Keratinocyte (primary cell): ENCODE measurements at places on chromosomes 13 and 19.

DNA sequence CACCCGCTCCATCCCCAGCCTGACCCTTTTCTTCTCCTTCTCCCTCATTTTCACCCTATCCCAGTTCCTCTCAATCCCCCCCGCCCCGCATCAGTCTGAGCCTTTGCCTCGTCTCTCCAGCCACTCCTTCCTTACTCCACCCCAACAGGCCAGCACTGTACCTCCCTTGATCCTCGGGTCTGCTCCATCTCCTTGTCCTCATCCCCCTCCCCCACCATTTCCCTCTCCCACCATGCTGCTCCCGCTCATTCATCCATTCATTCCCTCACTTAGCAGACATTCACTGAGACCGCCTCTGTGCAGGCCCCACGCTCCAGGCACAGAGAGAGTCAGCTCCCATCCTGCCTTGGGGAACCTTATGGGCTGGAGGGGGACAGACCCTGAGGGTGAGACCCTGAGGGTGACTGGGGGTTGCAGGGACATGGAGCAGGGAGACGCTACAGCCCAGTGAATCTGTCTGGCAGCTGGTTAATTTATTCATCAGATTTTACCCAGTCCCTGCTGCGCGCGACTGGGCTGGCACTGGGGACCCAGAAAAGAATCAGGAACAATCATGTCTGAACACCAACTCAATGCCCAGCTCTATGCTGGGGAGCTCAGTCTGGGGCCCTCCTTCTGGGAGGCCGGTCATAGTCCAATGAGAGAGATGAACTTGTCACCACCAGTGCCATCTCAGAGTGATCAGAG lies 881 bp downstream of the ARHGAP33 start:
- DNase-seq, result no peak

GRCh38 chr19:44876930-44877535 lies 14.0 kb upstream of the TOMM40 start:
- DNase-seq, result no peak

DNA sequence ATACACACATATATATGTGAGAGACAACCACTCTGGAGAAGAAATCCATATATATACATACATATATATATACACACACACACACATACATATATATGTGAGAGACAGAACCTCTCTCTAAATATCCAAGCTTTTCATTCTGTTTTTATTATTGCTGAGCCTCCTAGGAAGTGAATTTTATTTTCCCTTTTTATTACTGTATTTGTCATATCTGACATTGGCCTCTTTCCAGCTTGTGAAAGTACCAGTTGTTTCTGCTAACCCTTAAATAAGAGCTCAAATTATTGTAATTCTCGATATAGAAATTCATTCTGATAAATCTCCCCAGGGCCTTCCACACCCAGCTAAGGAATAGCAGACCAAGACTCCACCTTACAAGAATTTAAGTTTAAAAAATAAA lies 81.0 kb downstream of the NUFIP1 start:
- no peak for DNase-seq

DNA sequence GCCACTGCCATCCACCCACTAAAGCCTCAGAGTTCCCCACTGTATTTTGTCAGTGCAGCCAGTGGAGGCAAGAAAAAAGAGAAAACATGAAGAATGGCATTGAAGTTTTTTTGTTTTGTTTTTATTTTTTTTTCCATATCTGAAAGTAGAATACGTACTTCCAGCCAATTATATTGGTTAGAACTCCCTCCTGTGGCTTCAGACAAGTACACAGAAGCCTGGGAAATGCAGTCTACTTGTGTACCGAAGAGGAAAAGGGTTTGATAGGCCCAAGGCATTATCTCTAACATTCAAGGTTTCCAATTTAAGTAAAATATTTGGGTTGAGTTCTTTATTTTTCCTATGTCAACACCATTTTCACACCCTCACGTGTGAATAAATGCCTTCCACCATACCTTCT lies 696.2 kb upstream of the GPC6 start:
- DNase-seq, result no peak

GRCh38 chr13:93698016-93698613 lies 471.5 kb downstream of the GPC6 start:
- DNase-seq, result no peak

DNA sequence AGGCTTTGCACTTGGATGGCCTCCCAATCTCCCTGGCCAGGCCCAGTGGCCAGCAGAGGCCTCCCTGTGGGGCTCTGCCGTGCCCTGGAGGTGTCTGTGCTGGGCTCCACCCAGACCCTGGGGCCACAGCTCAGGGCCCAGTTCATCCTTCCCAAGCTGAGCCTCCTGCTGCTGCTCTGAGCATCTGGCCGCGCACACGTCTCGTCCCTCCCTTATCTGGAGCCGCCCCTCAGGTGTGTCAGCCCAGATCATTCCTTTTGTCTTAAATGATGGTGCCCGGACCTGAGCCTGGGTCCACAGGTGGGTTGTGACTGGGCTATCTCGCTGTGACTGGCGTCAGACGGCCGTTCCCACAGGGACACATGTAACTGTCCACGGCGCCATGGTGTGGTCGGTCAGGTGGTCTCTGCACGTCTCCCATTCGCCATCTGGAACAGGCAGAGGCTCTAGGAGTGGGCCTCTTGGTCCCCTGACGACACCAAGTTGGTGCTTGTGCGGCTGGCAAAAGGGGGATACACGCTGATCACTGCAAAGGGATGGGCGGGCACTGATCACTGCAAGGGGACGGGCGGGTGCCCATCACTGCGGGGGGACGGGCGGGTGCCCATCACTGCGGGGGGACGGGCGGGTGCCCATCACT lies 14.3 kb upstream of the ZNF554 start:
- no peak for DNase-seq
